ENCODE measurements at places on chromosomes 1 and 21.
A peak's percentile ranks its signal among the peaks of the same experiment; 100 is the strongest.

DNA sequence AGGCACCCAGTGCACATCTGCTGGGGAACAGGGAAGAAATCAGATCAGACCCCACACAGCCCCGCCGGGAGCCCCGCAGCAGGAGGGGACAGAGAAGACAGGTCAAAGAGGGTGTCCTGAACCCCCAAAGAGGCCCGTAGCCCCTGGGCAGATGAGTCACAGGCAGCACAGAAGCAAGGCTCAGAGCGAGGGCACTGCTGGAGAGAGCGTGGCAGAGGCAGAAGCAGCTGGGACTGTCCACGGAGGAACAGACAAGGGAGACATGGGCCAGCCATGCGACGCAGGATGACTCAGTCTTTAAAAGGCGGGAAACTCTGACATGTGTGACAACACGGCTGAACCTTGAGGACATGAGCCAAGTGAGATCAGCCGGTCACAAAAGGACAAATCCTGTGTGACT, 14.5 kb upstream of the PRDM16 start:
- DNase-seq = no peak

DNA sequence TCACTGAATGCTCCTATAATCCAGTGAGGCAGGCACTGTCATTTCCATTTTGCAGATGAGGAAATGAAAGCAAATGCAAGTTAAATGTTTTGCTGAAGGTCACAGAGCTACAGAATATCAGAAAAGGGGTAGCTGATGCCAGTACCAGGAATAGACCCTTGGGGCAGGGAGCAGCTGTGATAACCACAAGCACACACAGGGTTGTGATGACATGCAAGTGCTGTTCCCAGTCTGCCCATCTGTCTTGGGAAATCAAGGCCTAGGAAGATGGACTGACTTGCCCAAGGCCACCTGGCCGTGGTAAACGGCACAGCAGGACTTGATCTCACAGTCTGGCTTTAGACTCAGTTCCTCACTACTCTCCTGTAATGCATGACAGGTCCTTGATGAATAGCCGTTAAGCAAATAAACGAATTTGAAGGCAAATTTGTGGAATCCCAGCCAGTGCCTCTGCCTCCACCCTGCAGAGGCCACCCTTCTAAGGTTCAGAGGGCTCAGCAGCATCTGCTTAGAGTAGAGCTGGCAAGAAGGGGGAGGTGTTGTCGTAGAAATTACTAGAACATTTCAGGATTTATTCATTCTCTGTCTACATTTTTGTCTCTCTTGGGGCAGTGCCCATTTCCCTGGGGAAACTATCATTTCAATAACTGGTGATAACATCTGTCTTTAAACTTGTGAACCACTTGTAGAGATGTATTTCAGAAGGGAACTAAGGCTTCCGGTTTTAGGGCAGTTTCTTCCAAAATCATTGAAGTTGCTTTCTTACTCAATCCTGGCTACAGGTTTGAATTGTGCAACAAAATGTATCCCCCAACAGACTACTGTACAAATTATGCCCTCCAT, 53.2 kb upstream of the MRPS6 start:
- no peak for DNase-seq

- DNase-seq = no peak
Observed at GRCh38 chr1:39272798-39273469, 68.4 kb downstream of the MACF1 start.

GRCh38 chr1:91645031-91645430, 144.4 kb downstream of the CDC7 start:
- no peak for DNase-seq

GRCh38 chr21:46168238-46168637, 12.9 kb upstream of the FTCD start:
- peak; percentile 2 for DNase-seq

DNA sequence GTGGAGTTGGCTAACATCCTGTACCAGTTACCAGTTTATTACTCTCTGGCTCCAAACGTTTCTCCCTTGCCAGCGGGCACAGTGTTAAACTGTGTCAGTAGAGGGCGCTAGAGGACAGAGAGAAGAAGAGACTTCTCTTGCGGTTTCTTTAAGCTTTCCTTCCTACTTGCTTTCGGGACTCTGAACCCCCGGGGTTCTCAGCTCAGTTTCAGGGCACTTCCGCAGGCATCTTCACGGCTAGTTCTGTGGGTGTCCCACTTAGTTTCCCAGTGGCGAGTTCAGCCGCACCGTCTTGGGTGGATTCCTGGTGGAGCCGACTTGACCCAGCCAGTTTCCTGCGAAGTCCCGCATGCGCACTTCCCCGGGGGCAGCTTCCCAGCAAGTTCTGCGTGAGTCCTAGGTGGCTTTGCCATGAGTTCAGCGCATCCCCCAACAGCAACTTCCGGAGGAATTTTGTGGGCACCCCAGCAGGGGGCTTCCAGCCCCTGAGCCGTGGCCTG, 37.9 kb upstream of the BTG2 start:
- peak; percentile 50 for DNase-seq

DNA sequence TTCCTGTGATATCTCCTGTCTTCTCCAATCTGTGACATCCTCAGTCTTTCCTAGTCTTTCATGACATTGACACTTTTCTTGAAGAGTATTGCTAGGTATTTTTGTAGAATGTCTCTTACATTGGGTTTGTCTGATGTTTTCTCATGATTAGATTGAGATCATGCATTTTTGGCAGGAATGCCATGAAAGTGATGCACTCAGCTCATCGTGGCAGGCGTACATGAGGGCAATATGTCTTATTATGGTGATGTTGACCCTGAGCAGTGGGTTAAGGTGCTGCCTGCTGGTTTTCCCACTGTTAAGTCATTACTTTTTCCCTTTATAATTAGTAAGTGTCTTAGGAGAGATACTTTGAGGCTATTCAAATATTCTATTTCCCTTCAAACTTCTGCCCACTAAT, 80.2 kb upstream of the SSX2IP start:
- DNase-seq = no peak

- no peak for DNase-seq
Observed at GRCh38 chr1:172051898-172052297, 210.6 kb downstream of the DNM3 start.

DNA sequence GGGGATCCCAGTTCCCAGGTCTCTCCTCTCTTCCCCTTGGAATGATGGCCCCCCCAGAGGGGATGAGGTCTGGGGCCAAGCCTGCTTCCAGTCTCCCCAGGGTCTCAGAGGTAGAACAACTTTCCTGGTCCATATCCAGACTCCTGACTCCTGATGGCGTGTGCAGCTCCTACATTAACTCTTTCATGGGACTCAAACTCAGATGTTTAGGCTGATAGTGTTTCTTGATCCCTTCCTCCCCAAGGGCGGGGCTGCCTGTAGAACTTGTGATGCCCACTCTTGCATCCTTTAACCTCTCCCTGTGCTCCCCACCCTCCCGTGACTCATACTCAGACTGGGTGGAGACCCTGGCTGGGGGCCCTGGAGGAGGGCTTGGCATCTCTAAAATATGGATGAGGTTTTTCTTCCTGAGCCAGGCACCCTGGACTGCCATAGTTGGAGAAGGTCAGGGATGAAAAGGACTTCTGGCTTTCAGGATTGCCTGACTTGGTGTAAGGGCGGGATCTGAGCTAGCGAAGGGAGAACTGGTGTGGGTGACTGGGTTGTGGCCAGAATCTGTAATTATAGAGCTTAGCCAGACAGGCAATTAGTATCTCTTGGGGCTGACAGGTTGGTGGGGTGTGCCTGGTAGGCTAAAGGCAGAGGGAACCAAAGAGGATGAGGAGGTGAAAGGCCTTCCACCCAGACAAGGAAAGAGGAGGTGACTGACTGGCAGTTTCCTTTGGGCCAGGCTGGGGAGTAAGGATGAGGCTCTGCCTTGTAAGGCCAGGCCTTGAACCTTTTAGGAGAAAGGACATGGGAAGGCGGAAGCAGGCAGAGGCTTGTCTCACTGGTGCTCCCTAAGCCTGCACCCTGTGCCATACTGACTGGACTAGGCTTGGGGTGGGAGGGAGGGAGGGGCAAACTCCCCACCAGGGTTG, 1.5 kb downstream of the ATP8B2 start:
- DNase-seq = no peak

DNA sequence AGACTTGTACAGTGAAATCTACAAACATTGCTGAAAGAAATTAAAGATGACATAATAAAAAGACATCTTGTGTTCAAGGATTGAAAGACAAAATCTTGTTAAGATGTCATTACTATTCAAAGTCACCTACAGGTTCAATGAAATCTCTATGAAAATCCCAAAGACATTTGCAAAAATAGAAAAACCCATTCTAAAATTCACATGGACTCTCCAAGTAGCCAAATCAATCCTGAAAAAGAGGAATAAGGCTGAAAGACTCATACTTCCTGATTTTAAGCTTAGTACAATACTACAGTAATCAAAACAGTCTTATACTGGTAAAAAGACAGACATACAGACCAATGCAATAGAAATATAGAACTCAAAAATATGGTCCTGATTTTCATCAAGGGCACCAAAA, 78.6 kb downstream of the PCSK9 start:
- no peak for DNase-seq

GRCh38 chr1:26094076-26094669, 17.5 kb upstream of the PDIK1L start:
- DNase-seq = no peak

DNA sequence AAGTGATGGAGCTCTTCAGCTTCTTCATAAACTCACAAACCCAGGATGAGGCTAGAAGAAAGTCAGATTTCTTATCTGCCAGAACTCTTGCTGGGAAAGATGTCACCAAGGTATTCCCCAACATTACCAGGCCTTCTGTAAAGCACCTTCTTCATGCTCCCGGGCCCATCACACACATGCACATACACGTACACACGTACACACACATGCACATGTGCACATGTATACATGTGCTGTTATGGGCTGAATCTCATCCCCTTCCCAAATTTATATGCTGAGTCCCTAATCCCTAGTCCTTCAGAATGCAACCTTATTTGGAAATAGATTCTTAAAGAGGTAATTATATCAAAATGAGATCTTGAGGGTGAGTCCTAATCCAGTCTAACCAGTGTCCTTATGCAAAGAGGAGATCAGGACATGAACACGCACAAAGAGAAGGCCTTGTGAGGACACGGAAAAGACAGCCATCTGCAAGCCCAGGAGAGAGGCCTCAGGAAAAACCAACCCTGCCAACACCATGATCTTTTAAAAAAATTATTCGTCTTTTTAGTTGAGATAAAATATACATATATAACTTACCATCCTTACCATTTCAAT, 76.4 kb upstream of the LYST start:
- DNase-seq = no peak

- DNase-seq = no peak
Observed at GRCh38 chr1:240663169-240663879, 51.4 kb upstream of the GREM2 start.

GRCh38 chr1:218669431-218669830, 324.3 kb downstream of the TGFB2 start:
- no peak for DNase-seq

All from GM12892 (cell line).